ENCODE measurements at places on chromosomes 3 and 15.

- no peak for DNase-seq
Measured at GRCh38 chr3:62592408-62592807, 219.1 kb upstream of the FEZF2 start.

- no peak for DNase-seq
Measured at GRCh38 chr3:132788301-132788671, 66.1 kb upstream of the NPHP3 start.

GRCh38 chr3:48601622-48601994 lies 6.5 kb upstream of the COL7A1 start:
- DNase-seq = no peak

DNA sequence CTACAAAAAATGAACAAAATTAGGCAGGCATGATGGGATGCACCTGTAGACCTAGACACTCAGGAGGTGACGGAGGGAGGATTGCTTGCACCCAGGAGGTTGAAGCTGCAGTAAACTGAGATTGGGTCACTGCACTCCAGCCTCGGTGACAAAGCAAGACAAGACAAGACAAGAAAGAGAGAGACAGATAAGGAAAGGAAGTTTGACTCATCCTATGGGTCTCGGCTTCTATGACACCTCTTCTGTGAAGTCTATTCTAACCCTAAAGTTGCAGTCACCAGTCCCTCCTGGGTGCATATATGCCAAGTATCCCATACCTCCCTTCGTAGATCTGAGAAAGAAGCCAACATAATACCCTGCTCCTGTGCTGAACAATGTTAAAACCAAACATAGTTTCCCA lies 7.9 kb upstream of the ZMAT3 start:
- DNase-seq = no peak

- DNase-seq = no peak
Measured at GRCh38 chr15:25742776-25743547, 120.2 kb downstream of the ATP10A start.

GRCh38 chr3:4421121-4421520 lies 45.9 kb downstream of the SUMF1 start:
- no peak for DNase-seq

DNA sequence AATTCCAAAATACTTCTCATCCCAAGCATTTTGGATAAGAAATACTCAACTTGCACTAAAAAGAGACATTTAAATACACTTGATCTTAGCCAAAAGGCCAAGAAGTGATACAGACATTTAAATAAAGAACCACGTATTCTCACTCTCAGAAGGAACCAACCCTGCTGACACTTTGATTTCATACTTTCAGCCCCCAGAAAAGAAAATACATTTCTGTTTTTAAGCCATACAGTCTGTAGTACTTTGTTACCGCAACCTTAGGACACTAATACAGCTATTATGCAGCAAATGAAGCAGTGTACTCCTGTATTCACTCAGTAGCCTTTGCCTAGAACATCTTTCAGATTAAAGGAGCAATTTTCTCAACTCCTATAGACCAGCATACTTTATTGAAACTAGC lies 86.7 kb downstream of the TBC1D5 start:
- no peak for DNase-seq

DNA sequence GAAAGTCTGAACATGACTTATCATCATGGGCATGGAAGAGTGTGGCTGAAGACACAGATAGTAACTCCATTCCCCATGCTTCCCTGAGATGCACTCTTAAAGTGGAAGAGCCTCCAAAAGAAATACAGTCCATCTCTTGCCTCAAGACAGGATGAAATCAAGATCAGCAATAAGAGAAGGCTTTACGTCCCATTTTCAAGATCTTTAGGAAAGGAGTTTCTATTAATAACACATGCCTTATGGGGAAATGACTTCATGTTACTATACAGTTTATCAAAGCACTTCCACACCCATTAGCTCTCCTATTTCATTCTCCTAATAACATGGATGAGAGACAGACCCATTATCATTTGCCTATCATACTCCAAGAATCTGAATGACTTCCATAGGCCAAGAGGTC lies 6.1 kb upstream of the KBTBD12 start:
- no peak for DNase-seq

GRCh38 chr15:65106011-65106590 lies 8.9 kb downstream of the UBAP1L start:
- DNase-seq = no peak

- no peak for DNase-seq
Measured at GRCh38 chr3:181956122-181956521, 244.4 kb downstream of the SOX2 start.
